ENCODE measurements at places on chromosomes 3 and 15.

GRCh38 chr15:52481915-52482314, 46.8 kb downstream of the MYO5A start:
- DNase-seq: no peak

DNA sequence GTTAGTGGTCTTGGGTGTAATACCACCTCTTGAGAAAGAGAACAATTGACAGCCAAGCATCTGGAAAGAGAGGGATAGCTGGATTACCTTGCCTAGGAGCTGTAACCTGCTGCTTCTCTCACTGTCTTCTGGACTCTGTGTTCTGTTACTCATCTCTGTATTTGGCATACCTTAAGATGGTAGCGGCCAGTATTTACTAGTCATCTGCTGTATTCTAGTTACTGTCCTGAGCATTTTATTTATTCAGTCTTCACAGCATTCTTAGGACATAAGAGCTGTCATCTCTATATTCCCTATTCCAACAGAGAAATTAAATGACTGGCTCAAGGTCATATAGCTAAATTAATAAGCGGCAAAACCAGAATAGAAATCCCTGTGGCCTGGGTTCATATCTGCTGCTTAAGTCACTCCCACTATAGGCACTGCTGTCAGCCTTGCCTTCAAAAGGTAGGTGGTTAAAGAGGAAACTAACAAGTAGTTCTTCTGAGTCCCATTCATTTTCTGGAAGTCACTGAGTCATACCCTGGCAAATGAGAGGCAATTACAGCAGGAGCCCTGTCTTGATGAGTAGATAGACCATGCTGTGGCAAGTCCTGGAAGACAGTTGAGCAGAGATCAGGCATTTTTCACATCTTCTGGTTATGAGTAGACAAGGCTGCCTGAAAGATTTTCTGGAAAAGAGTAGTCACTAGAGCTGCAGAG, 68.2 kb downstream of the RAB7A start:
- no peak for DNase-seq

DNA sequence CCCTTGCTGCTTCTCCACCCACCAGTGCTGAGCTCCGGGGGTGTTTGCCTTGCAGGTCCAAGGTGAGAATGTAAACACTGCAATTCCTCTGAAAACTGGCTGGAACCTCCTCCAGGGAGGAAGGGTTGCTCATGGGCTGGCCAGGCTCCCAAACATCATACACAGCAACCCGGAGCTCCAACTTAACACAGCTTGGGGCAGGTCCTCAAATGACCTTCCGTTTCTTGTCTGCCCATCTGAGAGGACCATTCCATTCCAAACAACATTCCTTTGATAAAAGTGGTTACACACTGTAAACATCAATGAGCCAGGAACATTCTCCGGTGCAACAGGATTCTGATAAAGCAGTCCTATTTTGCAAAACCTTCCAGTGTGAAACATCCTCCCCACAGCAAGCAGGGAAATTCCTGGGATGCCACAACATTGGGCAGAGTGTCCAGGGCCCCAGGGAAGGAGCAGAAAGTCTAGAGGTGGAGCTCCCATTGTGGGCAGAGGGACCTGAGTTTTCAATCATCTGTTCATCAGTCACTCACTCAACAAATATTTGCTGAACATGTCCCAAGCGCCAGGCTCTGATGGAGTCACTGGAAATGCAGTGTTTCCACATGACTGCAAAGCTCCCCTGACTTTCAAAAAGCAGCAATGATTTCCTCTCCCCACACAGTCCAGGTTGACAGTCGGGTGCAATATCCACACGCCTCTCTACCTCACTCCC, 7.3 kb upstream of the HEG1 start:
- no peak for DNase-seq

DNA sequence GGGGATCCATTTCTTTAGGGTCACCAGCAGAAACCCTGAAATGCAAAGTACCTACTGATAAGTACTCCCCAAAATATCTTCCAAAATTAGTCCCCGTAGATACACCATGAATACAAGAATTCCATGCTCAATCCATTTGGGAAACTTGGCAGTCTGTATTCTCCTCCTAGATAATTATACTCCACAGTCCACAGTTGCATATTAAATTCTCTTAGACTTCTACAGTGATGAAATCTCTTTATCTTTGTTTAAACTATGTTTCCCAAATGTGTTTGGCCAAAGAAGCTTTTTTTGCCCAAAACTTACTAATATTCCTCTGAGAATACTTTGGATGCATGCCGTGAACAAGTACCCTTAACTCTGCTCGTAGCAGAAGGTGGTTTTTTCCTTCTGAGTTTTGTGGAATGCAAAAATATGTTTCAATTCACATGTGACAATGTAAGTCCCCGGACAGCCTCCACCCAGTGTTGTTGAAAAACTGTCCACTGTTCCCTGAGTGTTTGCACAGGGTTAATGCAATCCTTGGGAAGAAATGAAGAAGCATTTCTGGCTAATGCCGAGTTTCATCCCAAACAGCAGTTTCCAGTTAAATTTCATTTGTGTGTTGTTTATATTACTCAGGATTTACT, 126.7 kb downstream of the ARNT2 start:
- DNase-seq: no peak

DNA sequence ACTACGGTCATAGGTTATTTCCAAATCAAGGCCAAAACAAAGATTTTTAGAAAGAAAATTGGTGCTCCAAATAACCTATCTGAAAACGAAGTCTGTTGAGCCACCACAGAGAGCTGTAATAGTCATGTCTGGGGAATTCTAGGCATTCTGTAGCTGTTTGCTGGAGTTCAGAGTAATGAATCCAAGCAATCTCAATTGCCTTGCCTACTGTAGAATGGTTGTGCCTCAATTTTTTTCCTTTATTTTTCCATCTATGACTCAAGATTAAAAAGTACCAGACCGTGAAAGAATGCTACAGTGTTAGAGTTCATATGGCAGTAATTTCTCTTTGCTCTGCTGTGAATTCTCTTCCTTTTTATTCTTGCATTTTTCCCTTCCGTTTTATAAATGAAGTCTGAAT, 1007.2 kb upstream of the ALCAM start:
- no peak for DNase-seq

- no peak for DNase-seq
These were observed 185.7 kb upstream of the TOPAZ1 start for GRCh38 chr3:44055951-44056350.

DNA sequence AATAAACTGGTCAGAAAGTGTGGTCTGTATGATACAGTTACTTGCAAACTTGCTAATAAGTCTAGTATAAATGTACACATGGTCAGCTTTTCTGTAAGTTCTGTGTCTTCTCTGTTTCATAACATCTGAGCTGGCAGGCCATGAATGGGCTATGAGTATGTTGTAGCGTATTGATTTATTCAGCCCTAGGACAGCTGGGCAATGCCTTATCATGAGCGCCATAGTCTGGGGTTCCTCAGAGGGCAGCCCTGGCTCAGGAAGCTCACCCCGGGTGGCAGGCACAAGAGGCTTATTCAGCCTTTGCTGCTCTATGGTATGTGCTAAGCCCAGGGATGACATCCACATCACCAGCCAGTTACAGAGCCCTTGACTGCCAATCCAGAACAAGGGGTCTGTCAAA, 50.7 kb upstream of the CCR2 start:
- no peak for DNase-seq

DNA sequence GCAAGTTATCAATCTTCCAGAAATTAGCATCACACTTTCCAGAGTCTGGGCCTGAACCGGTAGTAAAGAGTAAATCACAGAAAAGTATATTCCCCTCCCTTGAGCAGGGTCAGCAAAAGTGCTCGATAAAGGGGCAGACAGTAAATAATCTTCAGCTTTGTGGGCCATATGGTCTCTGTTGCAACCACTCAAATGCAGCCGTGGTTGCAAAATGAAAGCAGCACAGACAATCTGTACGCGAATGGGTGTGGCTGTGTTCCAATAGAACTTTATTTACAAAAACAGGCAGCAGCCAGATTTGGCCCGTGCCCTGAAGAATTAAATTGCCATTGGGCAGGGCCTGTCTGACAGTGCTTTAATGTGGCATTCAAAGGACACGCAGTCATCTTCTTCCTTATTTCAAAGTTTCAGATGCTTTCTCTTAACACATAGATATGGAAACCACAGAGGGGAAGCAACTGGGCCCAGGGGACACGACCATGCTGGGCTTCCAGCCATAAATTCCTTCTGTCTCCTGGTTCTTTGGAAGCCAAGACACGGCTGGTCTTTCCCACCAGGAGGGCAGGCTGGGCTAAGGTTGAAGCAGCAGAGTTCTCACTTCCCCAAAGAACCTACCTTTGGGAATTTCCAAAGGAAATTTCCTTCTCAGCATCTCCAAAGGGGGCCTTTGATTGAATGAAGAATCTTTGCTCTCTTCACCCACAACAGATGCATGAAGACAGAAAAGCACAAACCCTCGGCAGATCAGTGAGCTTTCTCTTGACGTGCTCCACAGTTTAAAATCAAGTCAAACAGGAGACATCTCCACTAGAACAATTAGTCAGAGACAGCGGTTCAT, 489.8 kb upstream of the PROK2 start:
- DNase-seq: no peak

Measured in activated CD4-positive, alpha-beta T cell treated with anti-CD3 and anti-CD28 coated beads for 24 hours (primary cell).